ENCODE measurements at places on chromosomes 3 and 15.

- DNase-seq, result no peak
Measured at GRCh38 chr3:155791190-155791589, 14.9 kb downstream of the C3orf33 start.

GRCh38 chr3:140794507-140794906 lies 116.6 kb downstream of the TRIM42 start:
- DNase-seq, result no peak

- no peak for DNase-seq
Measured at GRCh38 chr3:169390741-169391305, 272.7 kb downstream of the MECOM start.

DNA sequence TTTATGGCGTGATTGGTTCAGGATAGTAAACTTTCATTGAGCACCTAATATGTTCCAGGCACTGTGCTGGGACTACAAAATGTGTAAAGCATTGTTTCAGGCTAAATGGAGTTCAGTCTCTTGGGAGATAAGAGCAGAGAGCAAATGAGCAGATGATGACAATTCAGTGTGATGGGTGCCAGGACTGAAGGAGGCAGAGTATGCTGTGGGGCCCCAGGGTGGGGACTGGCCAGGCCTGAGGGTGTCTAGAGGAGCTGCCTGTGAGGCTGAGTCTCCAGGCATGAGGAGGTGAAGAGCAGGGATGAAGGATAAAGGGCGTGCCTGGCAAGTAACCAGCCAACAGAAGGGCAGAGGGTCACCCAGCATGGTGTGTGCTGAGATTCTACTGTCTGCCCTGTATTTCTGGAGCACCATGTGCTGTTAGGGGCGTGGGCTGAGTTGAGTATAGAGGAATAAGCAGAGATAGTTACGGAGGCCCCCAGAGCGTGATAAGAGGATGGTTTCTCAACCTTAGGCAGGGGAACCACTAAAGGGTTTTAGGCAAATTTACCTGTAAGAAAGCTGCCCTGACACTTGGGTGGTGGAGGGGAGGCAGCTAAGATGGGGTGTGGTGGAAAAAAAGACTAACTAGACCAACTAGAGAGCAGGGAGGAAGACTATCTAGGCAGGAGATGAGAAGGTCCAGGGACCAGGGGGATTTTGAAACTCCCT lies 38.5 kb downstream of the EPHB1 start:
- DNase-seq, result no peak

- no peak for DNase-seq
Measured at GRCh38 chr3:151899996-151900395, 26.6 kb downstream of the SUCNR1 start.

- DNase-seq, result no peak
Measured at GRCh38 chr3:129836381-129837064, 57.0 kb downstream of the TMCC1 start.

- DNase-seq, result no peak
Measured at GRCh38 chr3:53525765-53526703, 31.6 kb downstream of the CACNA1D start.

DNA sequence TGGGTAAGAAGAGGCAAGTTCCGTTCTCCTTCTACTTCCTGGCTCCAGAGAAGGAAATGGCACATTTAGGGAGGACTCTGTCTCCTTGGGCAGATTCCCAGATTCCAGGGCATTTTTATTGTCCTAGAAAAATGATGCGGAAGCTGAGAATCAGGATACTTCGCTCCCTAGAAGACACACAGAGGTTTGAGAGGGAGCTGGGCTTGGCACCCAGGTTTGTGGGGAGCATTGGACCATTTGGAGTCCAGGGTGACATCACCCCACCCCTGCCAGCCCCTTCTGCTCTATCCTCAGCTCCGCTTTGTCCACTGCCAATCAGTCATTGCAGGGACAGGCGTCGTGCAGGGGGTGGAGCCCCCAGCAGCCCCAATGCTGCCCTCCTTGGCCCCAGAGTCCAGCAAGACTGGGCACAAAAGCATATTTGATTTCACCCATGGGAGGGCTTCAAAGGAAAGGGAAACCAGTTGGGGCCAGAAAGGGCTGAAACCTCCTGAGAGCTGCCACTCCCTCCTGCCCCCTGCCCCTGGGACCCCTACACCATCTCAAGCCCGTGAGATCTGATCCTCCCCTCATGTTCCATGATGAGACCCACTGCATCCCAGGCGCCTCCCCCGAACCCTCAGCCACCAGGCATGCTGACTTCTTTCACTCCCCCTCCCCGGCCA lies 129.8 kb upstream of the MEF2A start:
- no peak for DNase-seq

GRCh38 chr15:73994912-73995622 lies 551 bp downstream of the PML start:
- no peak for DNase-seq

GRCh38 chr3:101778385-101779046 lies 495 bp upstream of the NXPE3 start:
- no peak for DNase-seq

DNA sequence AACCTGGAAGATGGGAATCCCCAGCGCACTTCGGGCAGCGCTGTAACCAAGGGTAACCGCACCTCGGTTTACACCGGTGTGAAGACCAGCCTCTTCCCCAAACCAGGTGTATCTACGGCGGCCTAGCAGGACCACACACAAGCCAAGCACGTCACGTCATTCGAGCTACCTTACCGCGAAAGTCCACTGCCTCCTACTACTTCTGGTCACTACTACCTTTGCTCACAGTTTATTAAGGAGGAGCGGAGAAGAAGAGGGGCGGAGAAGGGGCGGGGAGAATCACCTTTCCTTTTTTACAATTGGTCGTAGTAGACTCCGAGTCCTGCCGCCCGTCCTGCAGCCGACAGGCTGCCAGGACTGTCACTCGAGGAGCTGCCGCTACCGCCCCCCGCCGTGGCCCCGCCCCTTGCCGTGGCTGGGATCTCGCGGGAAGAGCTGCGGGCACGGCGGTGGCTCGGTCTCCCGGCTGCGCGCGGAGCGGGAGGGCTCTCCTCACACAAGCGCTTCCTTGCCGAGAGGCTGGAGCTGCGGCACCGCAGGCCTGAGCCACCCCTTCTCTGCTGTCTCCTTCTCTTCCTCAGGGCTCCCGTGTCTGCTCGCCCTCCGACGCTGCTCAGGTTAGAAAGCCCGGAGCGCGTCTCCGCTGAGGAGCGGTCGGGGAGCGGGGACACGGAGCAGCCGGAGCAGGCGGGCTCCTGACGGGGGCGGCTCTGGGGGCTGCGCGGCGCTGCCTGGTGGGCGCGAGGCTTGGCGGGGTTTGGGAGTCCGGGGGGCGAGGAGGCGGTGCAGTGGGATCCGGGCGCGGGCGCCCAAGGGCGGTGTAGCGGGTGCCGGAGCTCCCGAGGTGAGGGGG lies at the start of gene GLCE:
Gene GLCE (plus strand): TSS at position 495 of the 853 bp plus-strand sequence. CDS start 95,172 bp downstream, outside the sequence.
- peak; percentile 95 for DNase-seq

DNA sequence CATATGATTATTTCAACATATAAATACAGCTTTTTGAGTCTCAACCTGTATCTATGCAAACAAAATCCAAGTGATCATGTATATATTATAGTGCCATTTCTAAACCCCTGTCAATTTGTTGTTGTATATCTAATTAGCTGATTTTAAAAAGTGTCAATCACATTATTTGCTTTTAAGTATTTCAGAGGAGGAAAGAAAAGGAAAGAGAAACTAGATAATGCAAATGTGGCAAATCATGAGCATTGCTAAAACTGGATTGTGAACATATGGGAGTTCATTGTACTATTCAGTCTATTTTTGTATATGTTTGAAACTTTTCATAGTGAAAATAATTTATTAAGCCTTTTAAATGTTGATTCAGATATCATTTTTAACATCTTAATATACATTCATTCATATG lies 190.7 kb downstream of the ZIC4 start:
- no peak for DNase-seq

- no peak for DNase-seq
Measured at GRCh38 chr3:43521941-43522340, 99.9 kb downstream of the ANO10 start.

GRCh38 chr15:57150066-57150865 lies 226.0 kb upstream of the CGNL1 start:
- DNase-seq, result no peak

DNA sequence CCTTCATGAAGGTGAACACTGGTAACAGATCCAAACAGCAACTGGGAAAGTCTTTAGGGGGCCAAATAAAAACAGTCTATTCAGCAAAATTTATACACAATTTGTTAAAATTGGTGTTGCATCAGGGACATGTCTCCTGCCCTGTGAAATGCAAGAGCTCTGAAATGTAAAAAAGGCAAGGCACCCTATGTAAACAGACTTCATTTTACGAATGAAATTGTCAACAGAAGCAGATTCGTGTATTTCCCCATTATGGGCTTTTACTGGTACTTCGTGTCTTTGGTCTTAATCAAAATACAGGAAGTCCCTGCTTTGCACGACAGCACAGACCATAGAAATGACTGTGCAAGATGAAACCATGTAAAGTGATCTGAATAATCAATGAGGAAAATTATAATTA lies 127.3 kb upstream of the THBS1 start:
- DNase-seq, result no peak

GRCh38 chr3:196142202-196142956 lies 60.5 kb upstream of the TFRC start:
- no peak for DNase-seq

DNA sequence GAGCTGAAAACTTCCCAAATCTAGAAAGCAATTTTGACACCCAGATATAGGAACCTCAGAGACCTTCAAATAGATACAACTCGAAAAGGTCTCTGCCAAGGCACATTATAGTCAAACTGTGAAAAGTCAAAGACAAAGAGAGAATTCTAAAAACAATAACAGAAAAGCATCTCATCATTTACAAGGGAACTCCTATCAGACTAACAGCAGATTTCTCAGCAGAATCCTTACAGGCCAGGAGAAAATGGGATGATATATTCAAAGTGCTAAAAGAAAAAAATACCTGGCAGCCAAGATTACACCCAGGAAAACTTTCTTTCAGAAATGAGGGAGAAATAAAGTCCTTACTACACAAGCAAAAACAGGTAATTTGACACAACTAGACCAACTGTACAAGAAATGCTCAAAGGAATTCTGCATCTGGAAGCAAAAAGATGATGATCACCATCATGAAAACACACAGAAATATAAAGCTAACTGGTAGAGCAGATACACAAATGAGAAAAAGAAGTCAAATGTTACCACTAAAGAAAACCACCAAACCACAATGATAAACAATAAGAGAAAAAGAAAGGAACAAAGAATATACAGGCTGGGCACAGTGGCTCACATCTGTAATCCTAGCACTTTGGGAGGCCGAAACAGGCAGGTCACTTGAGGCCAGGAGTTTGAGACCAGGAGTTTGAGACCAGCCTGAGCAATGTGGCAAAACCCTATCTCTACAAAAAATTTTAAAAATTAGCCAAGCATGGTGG lies 50.4 kb downstream of the ADAM10 start:
- no peak for DNase-seq

- DNase-seq, result no peak
Measured at GRCh38 chr3:46878781-46879436, 1.4 kb downstream of the PTH1R start.

DNA sequence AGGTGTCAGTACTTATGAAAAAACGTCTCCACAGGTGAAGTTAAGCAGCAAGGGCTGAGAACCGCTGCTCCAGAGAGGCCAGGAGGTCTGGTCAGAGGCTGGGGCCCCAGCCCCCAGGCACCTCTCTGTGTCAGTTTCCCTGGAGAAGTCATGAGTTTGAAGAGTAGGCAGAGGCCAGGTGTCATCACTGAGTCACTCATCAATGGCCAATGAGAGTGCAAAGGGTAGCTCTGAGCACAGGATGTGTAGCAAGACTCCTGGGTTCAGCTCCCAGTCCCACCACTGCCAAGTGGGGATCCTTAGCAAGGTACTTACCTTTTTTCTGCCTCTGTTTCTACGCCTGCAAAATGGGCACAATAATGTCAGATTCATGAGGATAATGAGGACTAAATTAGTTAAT lies 47.9 kb downstream of the CORO2B start:
- DNase-seq, result no peak

GRCh38 chr3:23778446-23778845 lies 27.3 kb upstream of the UBE2E1 start:
- no peak for DNase-seq

DNA sequence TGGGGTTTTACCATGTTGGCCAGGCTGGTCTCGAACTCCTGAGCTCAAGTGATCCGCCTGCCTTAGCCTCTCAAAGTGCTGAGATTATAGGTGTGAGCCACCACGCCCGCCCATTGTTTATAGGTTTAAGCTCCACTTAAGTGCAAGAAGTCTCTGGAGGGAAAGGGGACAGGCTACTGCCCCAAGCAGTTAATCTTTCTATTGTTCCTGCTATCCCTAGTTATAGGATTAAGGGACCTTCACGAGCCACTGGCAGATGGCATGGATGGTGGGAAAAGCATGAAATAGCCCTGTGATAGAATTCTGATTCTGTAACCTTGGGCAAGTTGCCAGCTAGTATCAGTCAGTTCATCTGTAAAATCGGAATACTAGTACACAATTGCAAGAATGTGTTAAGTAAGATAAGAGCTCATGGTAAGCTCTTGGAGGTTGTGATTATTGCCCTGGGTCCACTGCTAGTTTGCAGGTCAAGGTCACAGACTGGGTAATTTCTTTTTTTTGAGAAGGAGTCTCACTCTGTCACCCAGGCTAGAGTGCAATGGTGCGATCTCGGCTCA lies 5.3 kb upstream of the RBPMS2 start:
- no peak for DNase-seq

DNA sequence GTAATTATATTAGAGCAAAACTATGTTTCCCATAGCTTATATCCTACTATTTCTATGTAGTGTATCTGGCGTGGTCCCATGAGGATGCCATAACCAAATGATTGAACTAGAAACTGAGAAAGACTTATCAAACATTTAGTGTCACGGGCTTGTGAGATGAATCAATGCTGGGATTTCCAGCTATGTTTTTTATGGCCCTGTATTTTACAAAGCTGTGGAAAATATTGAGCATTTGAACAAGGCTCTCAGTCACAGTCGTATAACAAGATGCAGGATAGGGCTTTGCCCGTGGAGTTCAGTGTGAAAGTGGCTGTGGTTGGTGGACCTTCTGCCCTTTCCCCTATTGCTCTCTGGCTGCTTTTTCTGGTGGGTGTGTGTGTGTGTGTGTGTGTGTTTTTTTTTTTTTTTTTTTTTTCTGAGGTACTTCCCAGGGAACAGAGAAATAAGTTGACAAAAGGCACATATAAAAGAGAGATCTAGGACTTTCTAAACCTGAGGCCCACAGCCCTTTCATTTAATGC lies 60.7 kb downstream of the CACNA1D start:
- DNase-seq, result peak; percentile 40

DNA sequence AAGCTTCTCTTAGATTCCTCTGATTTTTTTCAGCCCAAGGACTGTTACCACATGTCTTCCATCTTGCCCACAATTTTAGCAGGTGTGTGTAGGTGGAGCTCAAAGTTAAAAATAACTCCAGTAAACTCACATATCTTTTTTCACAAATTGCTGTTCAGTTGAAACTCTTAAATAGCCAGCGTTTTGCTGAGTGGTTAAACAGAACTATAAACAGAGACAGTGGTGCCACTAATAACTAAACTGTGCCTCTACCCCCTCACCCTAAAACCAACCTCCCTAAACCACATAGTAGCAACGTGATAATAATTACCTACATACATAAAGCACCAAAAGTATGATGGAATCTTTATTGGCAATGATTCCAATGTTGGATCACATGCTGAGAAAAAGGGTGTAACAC lies 525.1 kb downstream of the PDCD6IP start:
- DNase-seq, result no peak

Measured in stimulated activated CD4-positive, alpha-beta T cell treated with anti-CD3 and anti-CD28 coated beads, Interleukin-2, amount 100 ng/mL, for 24 hours (primary cell).